ENCODE measurements at places on chromosomes 16 and 17.

- no peak for DNase-seq
Measured at GRCh38 chr17:81277421-81277820, 17.7 kb downstream of the SLC38A10 start.

- DNase-seq: no peak
Measured at GRCh38 chr16:854808-855410, 54.4 kb upstream of the GNG13 start.

DNA sequence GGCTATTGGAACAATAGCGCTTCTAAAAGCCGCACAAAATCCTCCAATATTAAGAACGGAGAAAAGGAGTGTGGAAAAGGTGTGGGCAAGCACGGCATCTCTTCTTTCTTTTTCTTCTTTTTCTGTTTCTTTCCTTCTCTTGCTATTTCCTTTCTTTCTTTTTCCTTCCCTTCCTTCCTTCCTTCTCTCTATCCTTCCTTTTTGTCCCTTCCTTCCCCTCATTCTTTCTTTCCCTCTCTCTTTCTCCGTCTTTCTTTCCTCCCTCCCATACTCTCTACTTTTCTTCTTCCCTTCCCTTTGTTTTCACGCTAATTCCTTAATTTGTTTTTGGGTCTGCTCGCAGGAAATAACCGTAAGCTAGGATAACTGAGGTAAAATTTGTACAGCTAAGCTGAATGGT is 478.2 kb downstream of the MAF start:
- no peak for DNase-seq

GRCh38 chr16:58733248-58733670 is 857 bp downstream of the GOT2 start:
- DNase-seq: no peak

- peak; percentile 45 for DNase-seq
Measured at GRCh38 chr17:49618028-49618611, 42.4 kb downstream of the NXPH3 start.

GRCh38 chr17:9036336-9036735 is 15.0 kb downstream of the NTN1 start:
- no peak for DNase-seq

DNA sequence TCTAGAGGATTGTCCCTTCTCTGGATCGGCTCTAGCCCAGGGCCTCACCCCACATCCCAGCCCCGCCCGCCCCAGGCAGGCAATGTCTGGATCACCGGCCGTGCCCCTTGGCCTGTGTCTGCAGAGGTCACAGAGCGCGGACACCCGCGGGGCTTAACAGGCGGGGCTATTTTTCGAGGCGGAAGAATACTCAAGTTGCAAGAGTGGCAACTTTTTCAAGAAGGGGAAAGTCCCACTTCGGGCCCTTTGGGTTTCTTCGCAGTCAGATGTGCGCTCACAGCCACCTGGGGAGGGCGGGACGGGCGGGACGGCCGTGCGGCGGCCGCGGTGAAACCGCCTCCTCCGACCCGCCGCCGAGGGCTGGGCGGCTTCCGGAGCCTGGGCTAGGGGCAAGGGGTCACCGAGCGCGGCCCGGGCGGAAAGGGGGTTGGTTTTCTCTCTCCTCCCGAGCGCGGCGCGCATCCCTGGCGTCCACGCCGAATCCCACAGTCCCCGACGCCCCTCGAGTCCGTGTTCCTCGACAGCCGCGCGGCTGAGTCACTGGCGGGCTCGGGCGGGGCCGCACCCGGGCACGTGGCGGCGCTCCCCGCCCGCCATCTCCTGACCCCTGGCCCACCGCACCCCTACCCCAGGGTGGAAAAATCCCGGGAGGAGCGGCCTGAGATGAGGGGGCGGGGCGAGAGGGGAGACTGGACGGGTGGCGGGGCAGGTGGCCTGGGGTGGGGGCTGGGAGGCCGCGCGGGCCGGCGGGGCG is 1.2 kb upstream of the PFN1 start:
- DNase-seq: peak; percentile 95

DNA sequence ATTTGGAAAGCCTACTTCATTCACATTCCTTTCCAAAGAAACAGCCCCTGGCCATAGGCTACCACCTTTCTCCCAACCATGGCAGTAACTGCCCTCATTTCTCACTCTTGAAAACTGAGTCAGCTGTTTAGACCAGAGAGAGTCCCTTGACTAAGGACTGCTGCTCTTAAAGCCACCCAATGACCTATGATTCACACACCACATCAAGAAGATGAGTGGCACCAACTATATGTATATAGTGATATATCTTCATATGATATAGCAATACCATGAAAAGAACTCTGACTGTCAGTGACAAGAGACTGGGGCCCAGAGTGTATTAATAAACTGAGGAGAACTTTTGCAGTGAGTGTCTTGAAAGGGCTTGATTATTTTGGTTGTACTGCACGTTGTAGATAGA is 404.5 kb upstream of the ASIC2 start:
- DNase-seq: no peak

GRCh38 chr17:80789356-80789902 is 202.2 kb upstream of the CHMP6 start:
- DNase-seq: no peak

GRCh38 chr17:45367216-45367615 is 50.4 kb upstream of the MAP3K14 start:
- DNase-seq: no peak

GRCh38 chr17:77096570-77097214 is 44.1 kb upstream of the SEC14L1 start:
- DNase-seq: peak; percentile 61

GRCh38 chr17:73968680-73969079 is 234.8 kb upstream of the RPL38 start:
- DNase-seq: no peak

DNA sequence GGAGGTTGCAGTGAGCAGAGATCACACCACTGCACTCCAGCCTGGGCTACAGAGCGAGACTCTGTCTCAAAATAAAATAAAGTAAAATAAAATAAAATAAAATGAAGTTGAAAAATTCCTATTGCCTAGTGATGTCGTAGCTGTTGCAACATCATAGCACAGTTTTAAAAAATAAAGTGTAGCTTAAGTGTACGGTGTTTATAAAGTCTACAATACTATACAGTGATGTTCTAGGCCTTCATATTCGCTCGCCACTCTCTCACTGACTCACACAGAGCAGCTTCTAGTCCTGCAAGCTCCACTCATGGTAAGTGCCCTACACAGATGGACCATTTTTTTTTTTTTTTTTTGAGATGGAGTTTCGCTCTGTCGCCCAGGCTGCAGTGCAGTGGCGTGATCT is 43.5 kb upstream of the MNT start:
- DNase-seq: no peak

DNA sequence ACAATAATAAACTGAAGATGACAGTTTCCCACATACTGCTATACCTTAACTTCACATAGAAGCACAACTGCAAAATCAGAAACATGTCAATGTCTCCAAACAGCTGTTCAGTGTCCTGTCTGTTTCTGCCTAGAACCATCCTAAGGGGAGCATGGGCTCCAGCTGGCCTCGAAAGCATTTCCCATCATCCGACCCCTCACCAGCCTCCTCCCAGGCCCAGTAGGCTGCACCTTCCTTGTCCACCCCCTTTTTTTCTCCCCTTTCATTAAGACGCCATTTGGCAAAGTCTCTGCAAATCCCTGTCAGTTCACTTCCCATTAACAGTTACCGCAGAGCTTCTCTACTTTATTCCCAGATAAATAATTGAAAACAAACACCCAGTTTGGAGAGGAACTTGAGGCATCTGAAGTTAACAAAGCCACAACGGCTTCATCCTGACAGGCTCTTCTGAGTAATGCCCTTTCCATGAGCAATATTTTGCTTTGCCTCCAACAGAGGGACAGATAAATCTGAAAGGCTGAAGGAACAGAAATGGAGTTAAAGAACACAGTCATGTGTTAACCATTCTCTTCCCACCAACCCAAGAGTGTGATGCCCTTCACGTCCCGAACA is 65.3 kb downstream of the SLC39A11 start:
- DNase-seq: no peak

GRCh38 chr16:31131841-31132271 is 3.7 kb downstream of the PRSS8 start:
- DNase-seq: no peak

- no peak for DNase-seq
Measured at GRCh38 chr17:42407289-42407836, 15.7 kb downstream of the CAVIN1 start.

DNA sequence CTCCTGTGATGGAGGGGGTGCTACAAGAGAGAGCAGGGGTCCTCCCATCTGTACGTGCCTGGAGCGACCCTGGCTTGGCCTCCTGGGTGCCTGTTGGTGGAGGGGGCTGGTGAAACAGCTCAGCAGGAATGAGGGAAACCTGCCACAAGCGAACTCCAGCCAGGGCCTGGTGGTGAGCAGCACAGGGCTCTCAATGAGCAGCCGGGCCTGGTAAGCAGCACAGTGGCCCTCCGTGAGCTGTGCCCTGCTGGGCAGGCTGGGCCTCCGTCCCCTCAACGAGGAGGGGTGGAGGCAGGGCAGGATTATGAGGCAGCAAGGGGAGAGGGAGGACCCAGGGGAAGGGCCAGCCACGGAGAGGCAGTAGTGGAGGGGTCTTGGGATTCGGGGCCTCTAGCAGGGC is 101.9 kb downstream of the SDK2 start:
- no peak for DNase-seq

DNA sequence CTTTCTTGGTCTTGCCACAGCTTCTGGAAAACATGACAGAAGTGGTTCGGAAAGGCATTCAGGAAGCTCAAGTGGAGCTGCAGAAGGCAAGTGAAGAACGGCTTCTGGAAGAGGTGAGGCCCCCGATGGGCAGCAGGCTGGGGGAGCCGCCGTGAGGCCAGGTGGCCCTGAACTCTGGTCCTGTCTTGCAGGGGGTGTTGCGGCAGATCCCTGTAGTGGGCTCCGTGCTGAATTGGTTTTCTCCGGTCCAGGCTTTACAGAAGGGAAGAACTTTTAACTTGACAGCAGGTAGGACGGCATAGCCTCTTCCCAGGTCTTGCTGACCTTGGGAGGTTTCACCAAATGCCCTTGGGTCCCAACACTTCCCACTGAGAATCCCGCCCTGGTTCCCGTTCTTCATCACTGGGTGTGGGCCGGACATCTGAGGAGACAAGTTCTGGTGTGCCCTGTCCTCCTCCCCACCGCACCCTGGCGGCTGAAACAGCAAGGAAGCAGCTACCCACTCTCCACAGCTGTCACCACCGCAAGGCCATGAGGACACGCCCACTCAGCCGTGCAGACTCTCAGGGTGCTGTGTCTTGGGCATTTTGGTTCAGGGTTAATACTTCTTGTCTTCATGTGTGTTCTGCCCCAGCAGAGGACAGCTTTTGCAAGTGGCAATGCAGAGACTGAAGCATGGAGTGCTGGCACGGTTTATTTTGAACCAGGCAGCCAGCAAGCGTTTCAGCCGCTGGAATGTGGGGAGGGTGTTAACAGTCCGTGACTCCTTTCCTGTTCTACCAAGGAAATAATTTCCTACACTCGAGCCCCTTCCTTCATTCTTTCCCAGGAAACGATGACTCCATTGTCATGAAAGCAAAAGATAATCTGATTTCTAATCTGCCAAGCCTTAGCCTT is 21.4 kb downstream of the NTAN1 start:
- DNase-seq: no peak

GRCh38 chr17:82491196-82491530 is 28.4 kb upstream of the FOXK2 start:
- DNase-seq: no peak

DNA sequence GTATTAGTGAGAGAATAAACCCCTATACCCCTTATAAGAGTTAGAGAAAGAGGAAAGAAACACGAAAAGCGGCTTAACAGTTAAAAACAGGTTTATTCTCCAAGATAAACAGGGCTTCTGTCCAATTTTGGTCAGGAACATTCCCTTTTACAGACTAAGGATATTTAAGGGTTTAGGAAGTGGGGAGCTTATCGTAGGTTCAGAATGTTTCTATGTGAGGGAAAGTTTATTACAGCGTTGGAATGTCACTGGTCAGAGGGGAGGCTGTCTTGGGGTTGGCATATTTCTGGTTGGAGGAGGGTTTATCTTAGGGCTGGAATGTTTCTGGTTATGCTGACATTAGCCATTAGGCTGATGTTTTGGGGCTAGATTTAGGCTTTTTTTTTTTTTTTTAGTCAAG is 34.1 kb upstream of the WWOX start:
- no peak for DNase-seq

GRCh38 chr17:51159604-51160003 is 6.2 kb downstream of the NME1 start:
- DNase-seq: no peak

GRCh38 chr16:2053897-2054296 is 6.1 kb downstream of the TSC2 start:
- DNase-seq: no peak

DNA sequence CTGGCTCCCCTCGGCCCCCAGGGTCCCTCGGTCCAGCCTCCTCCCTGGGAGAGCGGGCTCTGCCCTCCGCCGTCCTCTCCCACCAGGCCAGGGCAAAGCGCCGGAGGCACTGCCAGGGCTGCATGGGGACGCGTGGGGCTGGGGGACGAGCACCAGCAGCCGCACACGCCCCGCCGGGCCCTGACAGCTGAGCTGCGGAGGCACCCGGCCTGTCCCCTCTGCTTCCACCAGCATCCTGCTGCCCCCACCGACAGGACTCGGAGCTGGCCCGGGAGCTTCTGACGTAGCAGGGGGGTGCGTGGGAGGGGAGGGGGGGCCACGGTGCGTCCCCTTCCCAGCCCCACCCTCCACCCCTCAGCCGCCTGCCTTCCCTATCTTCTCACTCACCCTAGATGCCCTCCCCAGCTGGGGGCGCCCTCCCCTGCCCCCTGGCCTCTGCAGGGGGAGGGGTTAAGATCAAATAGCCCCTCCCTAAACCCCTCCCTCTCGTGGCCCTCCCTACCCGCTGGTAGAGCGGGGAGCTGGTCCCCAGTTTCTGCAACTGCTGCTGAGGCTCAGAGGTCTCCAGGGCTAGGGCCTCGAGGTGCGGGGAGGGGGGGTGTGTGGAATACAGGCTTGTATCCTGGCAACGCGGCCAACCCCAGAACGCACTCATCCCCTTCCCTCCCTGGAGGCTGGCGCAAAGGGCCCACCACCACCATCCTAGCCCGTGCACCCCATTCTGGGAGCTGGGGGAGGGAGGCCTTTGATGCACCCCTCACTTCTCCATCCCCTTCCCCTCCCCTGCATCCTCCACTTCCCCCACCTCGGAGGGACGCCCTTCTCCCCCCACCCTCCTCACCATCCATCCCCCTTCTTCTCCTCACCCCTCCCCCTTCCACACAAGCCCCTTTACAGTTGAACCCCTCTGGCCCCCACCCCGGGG is 1.0 kb downstream of the SRCIN1 start:
- no peak for DNase-seq

DNA sequence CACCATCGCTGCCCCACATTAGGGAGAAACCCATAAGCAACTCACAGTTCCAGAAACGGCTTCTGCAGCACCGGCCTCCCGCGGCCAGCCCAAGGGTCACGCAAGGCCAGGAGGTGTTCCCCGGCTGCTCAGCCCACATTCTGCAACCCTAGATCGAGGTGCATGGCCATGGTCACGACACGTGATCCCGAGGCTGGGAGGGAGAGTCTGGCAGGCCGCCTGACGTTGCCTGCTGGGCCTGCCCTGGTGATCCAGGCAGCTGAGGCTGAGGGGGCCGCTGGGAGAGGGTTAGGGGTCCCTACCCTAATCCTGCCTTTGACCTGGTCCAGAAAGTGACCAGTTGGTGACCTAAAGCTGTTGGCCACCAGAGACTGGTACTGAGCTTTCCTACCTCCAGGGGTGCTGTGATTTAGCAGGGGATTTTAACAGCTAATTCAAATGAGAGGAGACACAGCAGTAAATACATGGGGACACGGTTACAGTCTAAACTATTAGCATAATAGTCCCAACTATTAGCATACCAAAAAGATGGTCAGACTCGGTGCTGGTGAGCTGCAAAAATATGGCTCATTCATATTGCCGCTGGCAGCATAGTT is 97.4 kb upstream of the CIBAR2 start:
- no peak for DNase-seq

- DNase-seq: no peak
Measured at GRCh38 chr17:80706463-80706867, 161.8 kb downstream of the RPTOR start.
